ENCODE measurements at places on chromosomes 16 and 17. TPM values are rescaled to one million over a fixed set of nuclear protein-coding genes. Genes with fewer than 3 reads are reported as not detected.

MGAT5B gene
- not detected for polyA plus RNA-seq

UNC13D gene
- polyA plus RNA-seq: 42.0 TPM

RPRML gene
- polyA plus RNA-seq: 0.28 TPM

AATK gene
- polyA plus RNA-seq: 0.29 TPM

SRP68 gene
- 58.7 TPM for polyA plus RNA-seq

KCNJ2 gene
- polyA plus RNA-seq: not detected

CES4A gene
- 1.4 TPM for polyA plus RNA-seq

IRX5 gene
- not detected for polyA plus RNA-seq

HBA2 gene
- polyA plus RNA-seq: 88.3 TPM

EVI2A gene
- 30.2 TPM for polyA plus RNA-seq

ITGB4 gene
- 0.48 TPM for polyA plus RNA-seq

RMI2 gene
- polyA plus RNA-seq: 13.8 TPM

CCL7 gene
- not detected for polyA plus RNA-seq

GNAO1 gene
- polyA plus RNA-seq: 0.58 TPM

TTYH2 gene
- 0.58 TPM for polyA plus RNA-seq

ZG16 gene
- polyA plus RNA-seq: not detected

TSPAN10 gene
- 0.36 TPM for polyA plus RNA-seq

CEMP1 gene
- 6.2 TPM for polyA plus RNA-seq

CDYL2 gene
- 0.69 TPM for polyA plus RNA-seq

CNTD1 gene
- polyA plus RNA-seq: 0.41 TPM

KRT33B gene
- polyA plus RNA-seq: not detected

FBXL20 gene
- polyA plus RNA-seq: 5.0 TPM

MAZ gene
- 22.9 TPM for polyA plus RNA-seq

CACNG4 gene
- polyA plus RNA-seq: not detected

PRSS33 gene
- not detected for polyA plus RNA-seq

CCL13 gene
- not detected for polyA plus RNA-seq

STX8 gene
- 142 TPM for polyA plus RNA-seq

ITGAD gene
- not detected for polyA plus RNA-seq

TBC1D3I gene
- not detected for polyA plus RNA-seq

LSM12 gene
- 73.4 TPM for polyA plus RNA-seq

ABCC12 gene
- not detected for polyA plus RNA-seq

PERCC1 gene
- not detected for polyA plus RNA-seq

GRAP gene
- 123 TPM for polyA plus RNA-seq

CDC6 gene
- 0.93 TPM for polyA plus RNA-seq

ASGR1 gene
- polyA plus RNA-seq: 0.50 TPM

CACNA1G gene
- polyA plus RNA-seq: not detected

MAPT gene
- not detected for polyA plus RNA-seq

SOST gene
- not detected for polyA plus RNA-seq

SLC52A1 gene
- polyA plus RNA-seq: not detected

KLHL10 gene
- 0.16 TPM for polyA plus RNA-seq

TRPV2 gene
- polyA plus RNA-seq: 73.6 TPM

PRDM7 gene
- polyA plus RNA-seq: not detected

PRSS27 gene
- not detected for polyA plus RNA-seq

RCVRN gene
- not detected for polyA plus RNA-seq

RFWD3 gene
- 30.1 TPM for polyA plus RNA-seq

KCNJ18 gene
- polyA plus RNA-seq: not detected

LRRC45 gene
- polyA plus RNA-seq: 5.3 TPM

CCL3 gene
- 1.2 TPM for polyA plus RNA-seq

RPS15A gene
- polyA plus RNA-seq: 3,520 TPM

SLC26A11 gene
- polyA plus RNA-seq: 2.7 TPM

MT4 gene
- not detected for polyA plus RNA-seq

TSNAXIP1 gene
- not detected for polyA plus RNA-seq

HAGH gene
- polyA plus RNA-seq: 31.6 TPM

DOC2B gene
- not detected for polyA plus RNA-seq

TP53TG3 gene
- polyA plus RNA-seq: not detected

All from IgD-negative memory B cell (primary cell).